Vagina (tissue), 2 donors: ENCODE measurements at places on chromosomes 2 and 18.

- H3K4me3 ChIP-seq: no peak overlapping the region
- no peak overlapping the region for H3K27ac ChIP-seq
- no peaks in the 10 kb centered on the region for H3K27me3 ChIP-seq
- H3K4me1 ChIP-seq: peaks cover 7% of the 10 kb centered on the region
- H3K36me3 ChIP-seq: no peaks in the 10 kb centered on the region
- DNase-seq: no peak
Measured at GRCh38 chr18:715626-716025, 3.2 kb upstream of the ENOSF1 start.

DNA sequence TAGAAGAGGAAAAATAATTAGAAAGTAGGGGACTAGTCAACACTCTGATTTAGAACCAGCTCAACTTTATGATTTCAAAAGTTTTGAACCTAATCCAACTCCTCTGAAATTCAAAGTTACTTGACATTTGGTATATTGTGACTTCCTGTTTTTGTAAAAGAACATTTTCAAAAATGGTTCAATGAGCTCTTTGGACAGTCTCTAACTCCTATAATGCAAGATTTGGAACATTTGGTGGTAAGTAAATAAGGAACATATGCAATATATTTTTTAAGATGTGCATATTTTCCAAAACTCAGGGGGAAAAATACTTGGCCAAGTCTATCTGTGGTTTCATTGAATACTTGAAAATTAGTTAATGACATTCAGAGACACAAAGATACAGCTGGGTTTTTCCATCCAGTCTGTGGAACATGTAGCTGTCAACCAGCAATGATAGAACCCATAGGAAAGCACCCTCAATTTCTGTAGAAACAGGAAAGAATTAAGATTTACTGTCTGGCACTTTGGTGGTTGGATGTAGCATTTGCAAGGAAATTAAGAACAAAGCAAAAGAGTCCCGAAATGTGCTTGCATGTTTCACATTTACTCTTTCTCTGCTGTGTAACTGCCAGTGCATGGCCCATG lies 17.0 kb upstream of the ANKRD44 start:
- H3K4me3 ChIP-seq: no peak overlapping the region
- no peaks in the 10 kb centered on the region for H3K36me3 ChIP-seq
- H3K4me1 ChIP-seq: no peaks in the 10 kb centered on the region
- no peak overlapping the region for H3K27ac ChIP-seq

GRCh38 chr18:80176334-80177073 lies 67.4 kb downstream of the ADNP2 start:
- H3K27ac ChIP-seq: no peak overlapping the region
- no peak for DNase-seq
- H3K4me1 ChIP-seq: peaks cover 55% of the 10 kb centered on the region
- H3K36me3 ChIP-seq: no peaks in the 10 kb centered on the region
- H3K4me3 ChIP-seq: no peak overlapping the region

- H3K27ac ChIP-seq: no peak overlapping the region
- H3K36me3 ChIP-seq: no peaks in the 10 kb centered on the region
- peaks cover 4% of the 10 kb centered on the region for H3K4me1 ChIP-seq
- DNase-seq: no peak
- H3K27me3 ChIP-seq: no peaks in the 10 kb centered on the region
- H3K4me3 ChIP-seq: no peak overlapping the region
Measured at GRCh38 chr2:96963316-96963715, 23.1 kb downstream of the FAM178B start.

DNA sequence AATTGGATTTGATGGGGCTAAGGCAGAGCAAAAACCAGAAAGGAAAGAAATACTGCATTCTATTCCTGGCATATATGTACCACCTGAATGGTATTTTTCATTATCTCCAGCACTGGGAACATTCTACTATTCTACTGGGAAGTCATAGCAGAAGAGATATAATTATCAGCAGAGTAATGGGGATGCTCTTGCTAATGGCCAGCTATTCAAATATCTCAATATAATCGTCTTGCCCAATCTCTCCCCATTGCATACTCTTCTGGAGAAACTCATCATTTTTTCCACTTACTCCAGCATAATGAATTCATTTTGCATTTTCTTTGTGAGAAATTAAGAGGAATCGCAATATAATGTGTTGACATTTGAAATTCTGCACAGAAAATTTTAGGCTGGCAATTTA lies 1794.7 kb upstream of the PIK3C3 start:
- H3K27ac ChIP-seq: no peak overlapping the region
- H3K27me3 ChIP-seq: no peaks in the 10 kb centered on the region
- H3K4me1 ChIP-seq: no peaks in the 10 kb centered on the region
- H3K36me3 ChIP-seq: no peaks in the 10 kb centered on the region
- no peak for DNase-seq

DNA sequence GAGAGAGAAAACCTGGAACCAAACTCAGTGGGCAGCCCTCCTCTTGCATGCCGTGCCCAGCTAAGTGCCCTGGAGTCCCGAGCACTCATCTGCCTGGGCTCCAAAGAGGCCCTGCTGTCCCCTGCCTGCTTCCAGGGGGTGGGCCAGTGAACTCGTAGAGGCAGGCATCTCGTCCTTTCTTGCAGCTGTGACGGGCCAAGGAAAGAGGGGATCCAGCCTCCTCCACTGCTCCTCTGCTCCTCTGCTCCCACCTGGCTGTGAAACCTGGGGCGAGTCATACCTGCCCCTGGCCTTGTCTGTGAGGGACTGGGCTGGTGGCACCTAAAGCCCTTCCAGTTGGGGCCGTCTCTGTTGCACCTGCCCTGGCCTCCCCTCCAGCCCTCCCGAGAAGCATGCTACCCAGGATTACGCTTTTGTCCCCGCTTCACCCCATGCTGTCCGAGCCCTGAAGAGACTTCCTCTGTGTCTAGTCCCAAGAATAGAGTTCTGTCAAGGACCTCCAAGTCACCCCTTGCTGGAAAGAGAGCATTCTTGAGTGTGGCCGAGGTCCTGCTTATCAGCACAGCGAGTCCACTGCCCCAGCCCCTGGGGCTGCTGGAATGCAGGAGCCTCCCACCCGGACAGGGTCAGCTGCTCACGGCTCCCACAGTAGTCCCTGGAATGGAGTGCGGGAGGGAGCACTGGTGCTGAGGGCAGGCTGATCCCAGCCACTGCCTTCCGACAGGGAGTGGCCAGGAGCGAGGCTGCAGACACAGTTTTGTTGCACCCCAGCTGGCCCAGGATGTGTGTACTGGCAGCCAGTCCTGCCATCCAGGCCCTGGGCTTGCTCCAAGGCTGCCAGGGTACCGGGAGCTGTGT lies 14.3 kb downstream of the KCNK3 start:
- no peak overlapping the region for H3K4me3 ChIP-seq
- no peak overlapping the region for H3K27ac ChIP-seq
- H3K36me3 ChIP-seq: no peaks in the 10 kb centered on the region
- no peak for DNase-seq
- no peaks in the 10 kb centered on the region for H3K27me3 ChIP-seq
- H3K4me1 ChIP-seq: peaks cover 5% of the 10 kb centered on the region

DNA sequence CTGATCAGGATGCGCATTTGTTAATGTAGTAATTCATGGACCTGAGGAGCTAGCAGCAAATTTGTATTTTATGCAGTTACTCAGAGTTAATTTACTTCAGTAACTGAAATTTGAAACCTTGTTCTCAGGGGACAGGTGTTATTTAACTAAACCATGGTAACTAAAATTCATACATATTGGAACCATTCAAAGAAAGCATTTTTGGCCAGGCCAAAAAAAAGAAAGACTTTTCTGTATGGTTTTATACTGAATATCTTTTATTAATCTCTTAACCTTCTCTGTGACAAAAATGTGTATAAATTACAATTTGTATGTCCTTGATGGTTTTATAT lies 4.4 kb upstream of the KLHL23 start:
- no peak overlapping the region for H3K27ac ChIP-seq
- no peaks in the 10 kb centered on the region for H3K4me1 ChIP-seq
- DNase-seq: no peak
- no peaks in the 10 kb centered on the region for H3K36me3 ChIP-seq
- H3K4me3 ChIP-seq: no peak overlapping the region

DNA sequence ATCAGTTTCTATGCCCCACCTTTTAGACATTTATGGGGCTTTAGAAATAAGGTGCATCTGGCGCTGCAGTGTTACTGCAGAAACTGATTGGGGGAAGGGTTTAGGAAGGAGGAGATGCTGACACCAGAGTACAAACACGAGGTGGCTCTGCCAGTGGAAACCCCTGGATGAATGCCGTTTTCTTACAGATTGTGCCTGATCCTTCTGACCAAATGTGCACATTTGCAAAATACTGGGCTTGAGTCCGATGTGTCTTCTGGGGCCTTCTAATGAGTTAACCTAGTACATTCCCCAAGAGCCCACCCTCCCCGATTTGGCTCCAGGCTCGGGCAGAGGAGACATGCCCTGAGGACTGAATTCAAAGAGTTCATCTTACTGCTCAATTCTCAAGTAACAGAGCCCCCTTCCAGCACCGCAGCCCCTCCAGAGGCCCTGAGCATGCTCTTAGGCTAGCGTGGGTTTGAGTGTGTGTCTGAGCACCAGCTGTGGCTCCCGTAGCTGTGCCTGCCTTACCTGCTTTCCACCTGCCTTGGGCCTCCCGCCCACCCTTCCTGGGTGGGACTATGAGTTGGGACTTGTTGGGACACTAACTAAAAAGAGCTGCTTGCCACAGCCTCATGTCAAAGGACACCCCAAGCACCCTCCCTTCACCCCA lies 116.7 kb upstream of the COPS8 start:
- H3K27ac ChIP-seq: no peak overlapping the region
- no peaks in the 10 kb centered on the region for H3K36me3 ChIP-seq
- DNase-seq: no peak
- H3K27me3 ChIP-seq: no peaks in the 10 kb centered on the region
- no peak overlapping the region for H3K4me3 ChIP-seq

- H3K36me3 ChIP-seq: no peaks in the 10 kb centered on the region
- no peaks in the 10 kb centered on the region for H3K27me3 ChIP-seq
- no peaks in the 10 kb centered on the region for H3K4me1 ChIP-seq
- H3K4me3 ChIP-seq: no peak overlapping the region
- no peak for DNase-seq
- H3K27ac ChIP-seq: no peak overlapping the region
Measured at GRCh38 chr2:8332646-8333045, 349.2 kb upstream of the ID2 start.

- no peak for DNase-seq
- no peak overlapping the region for H3K27ac ChIP-seq
- no peaks in the 10 kb centered on the region for H3K36me3 ChIP-seq
- no peaks in the 10 kb centered on the region for H3K27me3 ChIP-seq
- H3K4me3 ChIP-seq: no peak overlapping the region
Measured at GRCh38 chr2:128384446-128384845, 65.8 kb upstream of the HS6ST1 start.

GRCh38 chr2:55147041-55147440 lies 85.1 kb downstream of the CLHC1 start:
- peaks cover 14% of the 10 kb centered on the region for H3K4me1 ChIP-seq
- H3K4me3 ChIP-seq: no peak overlapping the region
- no peak for DNase-seq

DNA sequence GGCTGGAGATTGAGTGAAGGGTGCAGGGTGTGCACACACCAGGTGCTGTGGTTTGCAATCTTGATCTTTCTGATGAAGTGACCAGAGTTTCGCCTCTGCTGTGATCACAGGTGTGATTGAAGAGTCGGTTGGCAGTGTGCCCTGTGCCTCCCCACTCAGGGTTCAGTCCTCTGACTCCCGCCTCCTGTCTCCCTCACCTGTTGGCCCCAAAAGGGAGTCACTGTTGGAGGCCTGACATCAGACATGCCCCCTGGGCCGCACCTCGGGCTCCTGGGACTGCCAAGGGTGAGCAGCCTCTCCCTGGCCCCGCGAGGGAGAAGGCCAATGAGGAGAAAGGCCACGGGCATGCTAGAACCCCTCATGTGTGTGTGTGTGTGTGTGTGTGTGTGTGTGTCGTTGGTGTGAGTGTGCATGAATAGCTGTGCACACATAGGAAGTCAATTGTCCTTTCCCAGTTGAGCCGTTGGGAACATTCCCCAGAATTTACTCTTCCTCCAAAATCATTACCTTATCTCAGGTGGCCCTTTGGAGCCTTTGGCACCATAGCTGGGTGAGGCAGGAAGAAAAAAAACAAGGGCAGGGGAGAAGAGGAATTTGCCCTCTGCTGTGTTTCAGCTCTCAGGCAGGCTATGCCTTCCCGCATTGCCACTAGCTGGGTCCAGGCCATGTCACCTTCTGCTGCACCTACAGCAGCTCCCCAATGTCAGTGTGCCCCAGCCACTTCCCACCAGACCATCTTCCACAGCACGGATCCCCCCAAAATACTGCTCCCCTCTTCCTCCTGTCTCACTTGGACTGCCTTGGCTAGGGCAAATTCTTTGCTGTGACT lies 78.1 kb upstream of the LAPTM4A start:
- no peak overlapping the region for H3K27ac ChIP-seq
- H3K4me1 ChIP-seq: no peaks in the 10 kb centered on the region
- H3K4me3 ChIP-seq: no peak overlapping the region
- no peaks in the 10 kb centered on the region for H3K36me3 ChIP-seq
- no peaks in the 10 kb centered on the region for H3K27me3 ChIP-seq

- no peak for DNase-seq
- H3K27ac ChIP-seq: no peak overlapping the region
- no peaks in the 10 kb centered on the region for H3K27me3 ChIP-seq
- H3K4me1 ChIP-seq: no peaks in the 10 kb centered on the region
- no peak overlapping the region for H3K4me3 ChIP-seq
Measured at GRCh38 chr2:190283783-190284182, 35.8 kb downstream of the HIBCH start.

DNA sequence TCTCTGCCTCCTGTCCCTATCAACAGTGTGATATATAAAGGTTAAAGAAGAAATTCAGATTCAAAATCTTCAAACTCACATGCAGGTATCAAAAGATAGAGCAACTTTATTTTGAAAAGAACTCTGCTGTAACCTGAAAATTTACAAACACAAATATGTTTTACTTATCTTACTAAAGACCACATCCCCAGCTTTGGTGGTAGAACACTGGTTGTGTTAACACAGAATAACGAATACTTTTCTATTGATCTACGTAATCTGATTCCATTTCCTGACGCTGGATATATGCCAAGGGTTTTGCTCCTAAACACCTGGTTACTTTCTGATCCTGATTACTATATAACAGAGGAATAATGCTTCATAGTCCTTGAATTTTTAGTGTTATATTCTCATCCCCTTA lies 23.1 kb upstream of the SLC39A10 start:
- H3K4me3 ChIP-seq: no peak overlapping the region
- no peaks in the 10 kb centered on the region for H3K36me3 ChIP-seq
- no peak for DNase-seq
- H3K4me1 ChIP-seq: no peaks in the 10 kb centered on the region

DNA sequence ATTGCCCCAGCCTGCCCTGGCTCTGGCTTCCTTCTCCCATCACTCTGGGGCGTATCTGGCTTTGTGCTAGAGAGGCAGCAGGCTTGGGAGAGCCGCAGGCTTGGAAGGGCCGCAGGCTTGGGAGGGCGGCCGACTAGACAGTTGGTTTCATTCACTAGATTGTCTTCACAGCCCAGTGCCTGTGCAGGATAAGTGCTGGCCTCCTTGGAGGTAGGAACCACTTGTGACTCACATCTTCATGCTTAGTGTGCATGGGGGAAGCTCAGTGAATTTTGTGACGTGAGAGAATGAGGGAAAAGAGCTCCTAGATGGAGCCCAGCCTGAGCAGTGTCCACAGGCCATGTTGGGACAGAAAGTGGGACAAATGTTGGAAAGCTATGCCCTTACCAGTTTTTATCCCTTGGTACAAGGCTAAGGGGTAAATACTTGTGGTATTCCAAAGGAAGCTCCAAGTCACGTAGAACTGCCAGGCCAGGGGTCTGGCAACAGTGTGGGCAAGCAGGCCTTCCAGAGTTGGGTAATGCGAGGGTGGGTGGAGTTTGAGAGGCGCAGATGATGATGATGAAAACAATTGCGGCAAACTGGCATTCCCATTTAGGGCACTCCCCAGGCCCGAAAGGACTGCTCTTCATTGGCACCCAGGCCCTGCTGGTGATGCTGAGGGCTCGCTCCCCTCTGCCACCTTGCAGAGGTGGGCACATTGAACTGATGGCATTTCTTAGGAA lies 100.1 kb downstream of the DDX1 start:
- no peaks in the 10 kb centered on the region for H3K4me1 ChIP-seq
- H3K36me3 ChIP-seq: no peaks in the 10 kb centered on the region
- no peak for DNase-seq
- H3K27ac ChIP-seq: no peak overlapping the region
- H3K4me3 ChIP-seq: no peak overlapping the region
